ENCODE measurements at places on chromosomes 16 and 17. TPM values are rescaled to one million over a fixed set of nuclear protein-coding genes. Genes with fewer than 3 reads are reported as not detected.
A peak's percentile ranks its signal among the peaks of the same experiment; 100 is the strongest.

DNA sequence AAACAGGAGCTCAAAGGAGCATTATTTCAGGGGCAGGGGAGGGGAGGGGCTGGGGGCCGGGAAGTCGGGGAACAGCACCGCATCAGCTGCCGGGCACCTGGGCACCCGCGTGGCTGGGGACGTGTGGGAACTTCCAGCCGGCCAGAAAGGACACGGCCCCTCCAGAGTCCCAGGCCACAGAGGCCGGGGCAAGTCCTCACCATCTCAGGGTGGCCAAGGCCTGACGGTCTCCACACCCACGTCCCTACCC is 1.1 kb downstream of the PGAP6 start:
- no peak for DNase-seq

GRCh38 chr17:75454193-75454592 is 2.2 kb upstream of the TMEM94 start:
- no peak for DNase-seq

DNA sequence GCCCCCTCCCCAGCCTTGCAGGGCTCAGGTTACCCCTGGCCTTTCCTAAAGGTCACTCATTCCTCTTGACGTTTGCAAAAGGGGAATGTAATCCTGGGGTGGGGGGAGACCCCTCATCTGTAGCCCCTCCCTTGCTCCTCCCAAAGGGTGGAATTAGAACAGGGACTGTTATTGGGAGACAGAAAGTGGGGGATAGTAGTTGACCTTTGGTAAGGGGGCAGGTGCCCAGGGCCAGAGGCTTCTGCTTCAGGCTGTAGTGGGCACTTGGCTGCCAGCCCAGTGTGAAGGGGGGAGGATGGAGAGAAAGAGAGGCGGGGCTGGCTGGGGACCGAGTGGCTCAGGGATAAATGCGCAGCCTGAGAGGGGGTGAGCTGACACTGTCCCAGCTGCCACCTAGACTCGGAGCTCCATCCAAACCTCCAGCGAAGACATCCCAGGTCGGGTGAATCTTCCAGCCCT is at the start of gene ENO3:
Gene ENO3, plus strand, starts transcription at position 374 of the 459 bp plus-strand sequence. CDS start 711 bp downstream, outside the sequence.
- DNase-seq, result no peak

DNA sequence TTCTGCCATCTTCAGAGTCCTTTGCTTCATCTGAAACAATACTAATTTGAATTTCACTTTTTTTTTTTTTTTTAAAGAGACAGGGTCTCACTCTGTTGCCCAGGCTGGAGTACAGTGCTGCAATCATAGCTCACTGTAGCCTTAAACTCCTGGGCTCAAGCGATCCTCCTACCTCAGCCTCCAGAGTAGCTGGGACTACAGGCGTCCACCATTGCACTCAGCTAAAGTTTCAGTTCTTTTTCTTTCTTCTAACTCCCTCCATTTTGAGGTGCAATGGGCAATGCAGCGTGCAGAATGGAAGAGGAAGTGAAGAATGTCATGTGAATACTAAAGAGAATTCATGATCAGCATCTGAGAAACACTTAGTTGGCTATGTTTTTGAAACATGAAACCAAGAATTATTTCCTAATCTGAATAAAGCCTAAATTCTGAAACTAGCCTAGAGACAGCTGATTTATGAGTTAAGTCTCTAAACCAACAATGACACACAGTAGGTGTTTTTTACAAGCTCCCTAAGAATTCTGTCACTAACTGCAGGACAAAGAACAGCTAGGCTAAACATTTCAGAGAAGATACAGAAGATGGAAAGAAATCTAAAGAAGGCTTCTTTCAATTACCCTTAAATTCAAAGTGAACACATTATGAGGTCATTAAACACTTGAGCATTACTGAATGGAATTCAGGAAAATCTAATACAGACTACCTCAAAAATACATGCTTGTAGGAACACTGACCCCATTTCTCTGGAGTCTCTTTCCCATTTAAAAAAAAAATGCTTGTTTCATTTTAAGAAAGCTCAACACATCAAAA is 21.0 kb downstream of the SNN start:
- no peak for DNase-seq

- no peak for DNase-seq
Measured at GRCh38 chr17:82683534-82683933, 15.0 kb downstream of the RAB40B start.

DNA sequence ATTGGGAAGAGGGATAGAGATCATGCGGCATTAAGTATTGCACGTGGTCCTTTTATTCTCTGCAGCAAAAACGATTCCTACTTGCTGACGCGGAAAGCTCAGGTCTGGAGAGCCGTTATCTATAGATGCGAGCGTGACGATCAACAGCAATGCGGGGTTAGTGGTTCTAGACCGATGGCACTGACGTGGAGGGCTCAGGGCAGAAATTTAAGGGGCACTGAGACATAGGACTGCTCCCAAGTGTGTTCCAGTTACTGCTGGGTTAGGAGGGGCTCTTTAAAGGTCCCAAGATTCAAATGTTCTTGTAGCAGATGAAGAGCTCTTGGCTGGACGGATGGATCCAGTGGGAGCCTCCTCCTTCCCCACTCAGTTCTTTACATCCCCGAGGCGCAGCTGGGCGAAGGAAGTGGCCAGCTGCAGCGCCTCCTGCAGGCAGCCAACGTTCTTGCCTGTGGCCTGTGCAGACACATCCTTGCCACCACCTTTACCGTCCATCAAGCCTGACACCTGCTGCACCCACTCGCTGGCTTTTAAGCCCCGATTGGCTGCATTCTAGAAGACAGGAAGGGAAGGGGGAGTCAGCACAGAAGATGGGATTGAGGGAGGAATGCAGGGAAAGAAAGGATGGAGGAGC is 732 bp upstream of the EXOSC6 start:
- no peak for DNase-seq

DNA sequence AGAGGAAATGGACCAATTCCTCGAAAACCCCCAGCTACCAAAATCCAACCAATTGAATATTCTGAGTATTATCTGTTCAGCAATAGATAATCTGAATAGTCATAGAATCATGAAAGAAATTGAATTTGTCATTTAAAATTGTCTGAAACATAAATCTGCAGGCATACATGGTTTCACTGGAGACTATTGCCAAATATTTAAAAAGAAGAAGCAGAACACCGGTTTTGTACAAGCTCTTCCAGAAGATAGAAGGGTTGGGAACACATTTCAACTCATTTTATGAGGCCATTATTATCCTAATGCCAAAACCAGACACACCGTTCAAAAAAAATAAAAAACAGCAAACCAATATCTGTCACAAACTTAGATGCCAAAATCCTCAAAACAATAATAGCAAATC is 195.5 kb downstream of the RPTOR start:
- DNase-seq, result no peak

GRCh38 chr16:73616166-73616753 is 568.3 kb upstream of the ZFHX3 start:
- no peak for DNase-seq

- no peak for DNase-seq
Measured at GRCh38 chr16:28105954-28106353, 42.4 kb upstream of the GSG1L start.

DNA sequence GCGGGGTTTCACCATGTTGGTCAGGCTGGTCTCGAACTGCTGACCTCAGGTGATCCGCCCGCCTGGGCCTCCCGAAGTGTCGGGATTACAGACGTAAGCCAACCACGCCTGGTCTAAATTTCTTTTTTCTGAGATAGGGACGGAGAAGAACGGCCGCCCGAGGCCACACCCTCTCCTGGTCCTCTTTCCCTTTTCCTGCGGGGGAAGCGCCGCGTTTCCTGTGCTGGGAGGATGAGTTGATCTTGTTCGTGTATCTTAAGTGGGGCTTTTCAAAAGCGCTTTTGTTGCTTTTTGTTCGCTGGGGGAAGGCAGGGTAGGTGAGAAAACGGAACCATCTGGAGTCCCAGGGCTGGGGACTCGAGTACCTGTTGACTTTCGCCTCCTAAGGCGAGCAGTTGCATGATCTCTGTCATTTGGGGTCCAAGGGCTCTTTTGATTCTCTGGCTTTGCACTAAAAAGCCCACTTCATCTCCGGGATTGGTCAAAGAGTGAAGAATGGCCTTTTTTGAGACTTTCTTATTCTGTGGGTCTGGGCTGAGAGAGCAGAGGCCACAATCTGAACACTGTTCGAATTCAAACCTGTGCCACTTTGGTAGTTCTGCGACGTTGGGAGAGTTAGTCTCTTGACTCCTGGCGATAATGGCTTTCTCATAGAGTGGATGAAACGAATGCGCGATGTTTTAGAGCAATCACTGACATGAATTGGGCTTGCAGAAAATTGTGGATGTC is 1.3 kb downstream of the FUS start:
- no peak for DNase-seq

DNA sequence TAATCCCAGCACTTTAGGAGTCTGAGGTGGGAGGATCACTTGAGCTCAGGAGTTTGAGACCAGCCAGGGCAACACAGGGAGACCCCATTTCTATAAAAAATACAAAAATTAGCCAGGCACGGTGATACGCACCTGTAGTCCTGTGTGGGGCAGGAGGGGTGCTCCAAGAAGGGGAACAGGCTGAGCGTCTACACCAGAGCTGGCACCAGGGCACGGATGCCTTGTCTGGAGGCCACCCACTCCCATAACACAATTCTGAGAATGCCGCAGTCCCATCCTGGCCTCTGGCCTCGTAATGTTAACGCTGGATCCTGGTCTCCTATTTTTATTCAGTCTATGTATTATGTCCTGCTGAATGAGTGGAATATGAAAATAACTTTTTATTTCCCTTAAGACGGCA is 161.3 kb downstream of the WSCD1 start:
- DNase-seq, result no peak

DNA sequence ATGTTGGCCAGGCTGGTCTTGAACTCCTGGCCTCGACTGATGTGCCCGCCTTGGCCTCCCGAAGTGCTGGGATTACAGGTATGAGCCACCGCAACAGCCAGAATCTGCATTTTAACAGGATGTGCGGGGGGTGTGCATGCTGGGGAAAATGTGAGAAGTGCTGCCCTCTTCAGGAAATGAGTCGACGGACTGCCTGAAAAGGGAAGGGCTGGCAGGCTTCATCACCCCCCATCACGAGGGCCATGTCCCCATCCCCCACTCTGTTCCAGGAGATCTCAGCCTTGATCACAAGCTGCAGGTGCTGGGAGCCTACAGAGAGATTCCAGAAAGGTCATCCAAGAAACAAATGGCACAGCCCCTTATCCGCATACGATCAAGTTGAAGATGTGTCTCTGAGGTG is 195.3 kb upstream of the RPL38 start:
- no peak for DNase-seq

GRCh38 chr16:49559242-49559641 is 185.6 kb downstream of the C16orf78 start:
- no peak for DNase-seq

DNA sequence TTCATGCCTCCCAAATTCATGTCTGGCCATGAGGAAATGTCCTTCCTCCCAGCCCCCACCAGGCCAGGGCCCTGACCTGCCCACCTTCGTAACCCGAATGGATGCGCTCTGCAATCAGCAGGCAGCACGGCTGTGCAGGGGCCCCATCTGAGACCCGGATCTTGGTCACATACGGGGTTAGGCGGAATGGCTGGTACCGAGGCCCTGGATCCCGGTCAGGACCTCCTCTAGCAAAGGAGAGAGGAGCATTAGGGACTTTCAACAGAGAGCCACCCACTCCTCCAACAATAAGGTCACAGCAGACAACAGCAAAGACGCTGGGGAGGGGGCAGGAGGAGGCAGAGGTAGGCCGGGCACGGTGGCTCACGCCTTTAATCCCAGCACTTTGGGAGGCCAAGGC is 3.6 kb downstream of the PER1 start:
- no peak for DNase-seq

GRCh38 chr16:3282103-3282729 is 1.1 kb upstream of the ZNF263 start:
- no peak for DNase-seq

DNA sequence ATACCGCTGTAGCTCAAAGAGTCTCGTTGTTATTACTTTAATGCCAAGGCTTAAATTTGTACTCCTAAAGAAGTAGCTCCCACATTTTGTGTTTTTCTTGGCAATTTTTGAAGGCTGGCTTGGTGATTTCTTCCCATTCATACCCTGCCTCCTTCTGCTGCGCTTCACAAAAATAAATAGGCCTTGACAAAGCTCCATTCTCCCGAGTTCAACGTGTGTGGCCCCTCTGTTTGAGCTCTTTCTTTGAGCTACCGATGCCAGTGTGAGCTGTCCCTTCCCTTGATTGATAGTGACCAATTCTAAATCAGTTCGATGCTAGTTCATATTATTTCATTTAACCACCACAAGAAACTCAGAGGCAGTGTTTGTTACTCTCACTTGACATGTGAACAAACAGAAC is 96.8 kb downstream of the MAP2K6 start:
- DNase-seq, result peak; percentile 20

DNA sequence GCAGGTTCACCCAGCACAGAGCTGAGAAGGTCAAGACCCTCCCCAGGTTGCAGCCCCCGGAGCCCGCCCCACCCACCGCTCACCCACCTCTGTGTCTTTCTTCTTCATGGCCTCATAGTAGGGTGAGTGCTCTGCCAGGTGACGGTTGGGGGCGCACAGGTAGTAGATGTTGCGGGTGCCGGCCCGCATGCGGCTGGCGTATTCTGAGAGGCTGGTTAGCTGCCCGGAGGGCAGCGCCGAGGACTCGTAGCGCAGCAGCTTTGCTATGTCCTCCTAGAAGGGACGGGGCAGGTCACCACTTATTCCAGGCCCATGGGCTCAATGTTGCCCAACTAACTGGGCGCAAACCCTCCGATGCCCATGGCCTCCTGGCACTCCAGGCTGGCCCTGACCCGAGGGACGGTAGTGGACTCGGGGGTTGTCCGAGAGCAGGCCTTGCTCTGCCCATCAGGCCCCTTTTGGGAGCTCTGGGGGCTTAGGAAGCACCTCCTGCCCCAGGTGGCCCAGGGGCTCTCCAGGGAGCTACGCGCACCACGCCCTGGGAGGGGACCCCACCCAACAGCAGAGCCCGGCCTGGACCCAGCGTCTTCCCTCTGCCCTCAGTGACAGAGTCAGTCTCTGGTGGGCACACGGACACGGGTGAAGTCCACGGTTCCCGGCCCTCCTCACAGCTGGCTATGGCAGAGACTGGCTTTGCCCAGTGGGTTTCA is 9.9 kb downstream of the DNASE1 start:
- DNase-seq, result no peak

DNA sequence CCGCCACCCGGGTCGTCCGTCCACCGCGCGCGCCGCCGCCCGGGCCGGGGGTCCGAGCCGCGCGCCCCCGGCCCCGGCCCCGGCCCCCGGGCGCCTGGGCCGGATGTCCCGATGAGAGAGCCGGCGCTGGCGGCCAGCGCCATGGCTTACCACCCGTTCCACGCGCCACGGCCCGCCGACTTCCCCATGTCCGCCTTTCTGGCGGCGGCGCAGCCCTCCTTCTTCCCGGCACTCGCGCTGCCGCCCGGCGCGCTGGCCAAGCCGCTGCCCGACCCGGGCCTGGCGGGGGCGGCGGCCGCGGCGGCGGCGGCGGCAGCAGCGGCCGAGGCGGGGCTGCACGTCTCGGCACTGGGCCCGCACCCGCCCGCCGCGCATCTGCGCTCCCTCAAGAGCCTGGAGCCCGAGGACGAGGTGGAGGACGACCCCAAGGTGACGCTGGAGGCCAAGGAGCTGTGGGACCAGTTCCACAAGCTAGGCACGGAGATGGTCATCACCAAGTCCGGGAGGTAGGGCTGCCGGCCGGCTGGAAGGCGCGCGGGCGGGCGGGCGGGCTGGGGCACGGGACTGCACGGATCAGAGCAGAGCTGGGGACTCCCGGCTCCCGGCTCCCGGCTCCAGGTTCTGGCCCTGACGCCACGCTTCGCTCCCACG is 548 bp downstream of the TBX2 start:
- no peak for DNase-seq

PYDC1 gene
- 2.0 TPM for polyA plus RNA-seq

CACNG3 gene
- polyA plus RNA-seq, result 18.3 TPM

HEXD gene
- polyA plus RNA-seq, result 50.7 TPM

CYGB gene
- polyA plus RNA-seq, result 34.1 TPM

TTLL6 gene
- polyA plus RNA-seq, result 0.32 TPM

CCL18 gene
- polyA plus RNA-seq, result not detected

KRTAP9-2 gene
- not detected for polyA plus RNA-seq

CD300H gene
- polyA plus RNA-seq, result not detected

TRPV3 gene
- polyA plus RNA-seq, result 4.7 TPM

SECTM1 gene
- 2.7 TPM for polyA plus RNA-seq
